MV-4-11 (cell line): ENCODE measurements at places on chromosomes 7 and 10.

DNA sequence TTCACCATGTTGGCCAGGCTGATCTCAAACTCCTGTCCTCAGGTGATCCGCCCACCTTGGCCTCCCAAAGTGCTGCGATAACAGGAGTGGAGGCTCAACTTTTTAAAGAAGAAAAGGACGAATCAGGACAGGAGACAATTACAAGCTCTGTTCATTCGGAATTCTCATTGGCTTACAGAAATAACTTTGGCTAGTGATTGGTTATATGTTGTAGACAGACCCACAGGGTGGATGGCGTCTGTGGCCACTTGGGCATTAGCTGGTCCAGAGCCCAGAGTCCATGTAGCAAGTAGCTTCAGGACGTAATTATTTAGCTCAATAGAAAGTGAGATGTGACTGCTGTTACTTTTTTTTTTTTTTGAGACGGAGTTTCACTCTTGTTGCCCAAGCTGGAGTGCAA, 160.5 kb upstream of the TNRC18 start:
- no peak for DNase-seq

- peak; percentile 42 for DNase-seq
These were observed 40.7 kb upstream of the GJD4 start for GRCh38 chr10:35564341-35564968.

GRCh38 chr7:48638041-48638440, 286.3 kb upstream of the CDC14C start:
- no peak for DNase-seq

DNA sequence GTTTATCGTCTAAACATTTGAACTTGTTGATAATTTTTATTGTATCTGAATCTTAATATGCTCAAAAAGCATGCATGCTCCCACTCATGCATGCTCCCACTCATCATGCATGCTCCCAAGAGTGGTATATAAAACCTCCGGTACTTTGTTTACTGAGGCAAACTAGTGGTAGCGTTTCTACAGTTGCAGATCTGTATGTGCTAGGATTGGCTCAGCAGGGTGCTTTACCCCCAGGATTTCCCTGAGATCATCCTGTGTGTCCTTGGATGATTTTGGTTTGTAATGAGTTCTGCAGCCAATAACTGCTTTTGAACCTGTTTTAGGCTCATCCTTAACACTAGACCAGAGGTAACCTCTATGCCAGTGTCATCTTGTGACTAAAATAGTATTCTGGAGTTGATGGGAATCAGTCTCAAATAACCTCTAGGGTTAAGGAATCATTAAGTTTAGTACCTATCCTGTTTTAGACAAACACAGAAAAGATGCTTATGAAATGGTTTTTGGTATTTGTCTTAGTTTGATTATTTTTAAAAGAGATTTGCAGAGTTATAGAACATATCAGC, 40.4 kb downstream of the PHTF2 start:
- DNase-seq, result no peak

- peak; percentile 74 for DNase-seq
These were observed 14.8 kb downstream of the ZNF33A start for GRCh38 chr10:38025283-38025682.

DNA sequence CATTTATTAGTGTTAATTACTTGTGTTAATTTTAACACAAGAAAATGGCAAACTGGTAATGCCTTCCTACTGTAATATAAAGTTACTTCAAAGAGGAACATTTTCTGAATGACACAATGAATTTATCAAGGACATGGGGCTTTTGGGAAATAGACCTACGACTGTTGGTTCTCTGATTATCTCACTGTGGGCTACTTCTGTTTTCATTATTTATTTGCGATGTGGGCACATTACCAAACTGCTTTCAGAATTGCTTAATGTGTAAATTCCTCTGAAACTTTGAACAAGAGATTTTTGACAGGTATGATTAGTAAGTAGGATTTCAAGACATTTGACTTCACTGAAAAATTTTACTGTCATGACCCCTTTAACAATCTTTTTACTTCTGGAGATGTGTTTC, 535.6 kb downstream of the CNTNAP2 start:
- DNase-seq, result peak; percentile 84

- DNase-seq, result peak; percentile 3
These were observed 1.8 kb downstream of the GIMAP5 start for GRCh38 chr7:150739033-150739432.

DNA sequence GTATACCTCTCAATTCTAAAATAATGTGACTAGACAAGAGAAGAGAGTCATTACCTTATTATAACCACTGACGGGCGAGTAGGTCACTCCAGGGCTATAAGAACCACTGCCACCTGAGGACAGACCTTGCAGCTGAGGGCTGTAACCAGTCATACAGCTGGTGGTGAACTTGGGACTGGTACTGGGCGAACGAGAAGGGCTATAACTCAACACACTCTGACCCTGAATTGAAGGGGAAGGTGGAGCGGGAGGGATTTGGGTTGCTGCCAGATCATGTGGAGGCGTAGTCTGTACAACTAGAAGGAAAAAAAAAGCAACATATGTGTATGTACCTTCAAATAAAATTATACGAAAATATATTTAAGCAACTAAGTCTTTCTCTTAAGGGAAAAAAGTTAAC, 3.4 kb downstream of the TMEM209 start:
- DNase-seq, result no peak

GRCh38 chr10:95791425-95791979, 35.5 kb downstream of the ENTPD1 start:
- no peak for DNase-seq

- DNase-seq, result peak; percentile 24
These were observed 39.0 kb downstream of the AKR1B1 start for GRCh38 chr7:134419875-134420274.

GRCh38 chr7:36982766-36983165, 258.5 kb upstream of the AOAH start:
- no peak for DNase-seq

- DNase-seq, result peak; percentile 58
These were observed 39.9 kb upstream of the SORCS3 start for GRCh38 chr10:104601166-104601565.

- DNase-seq, result no peak
These were observed 196.0 kb downstream of the KCNMA1 start for GRCh38 chr10:77441353-77442166.

DNA sequence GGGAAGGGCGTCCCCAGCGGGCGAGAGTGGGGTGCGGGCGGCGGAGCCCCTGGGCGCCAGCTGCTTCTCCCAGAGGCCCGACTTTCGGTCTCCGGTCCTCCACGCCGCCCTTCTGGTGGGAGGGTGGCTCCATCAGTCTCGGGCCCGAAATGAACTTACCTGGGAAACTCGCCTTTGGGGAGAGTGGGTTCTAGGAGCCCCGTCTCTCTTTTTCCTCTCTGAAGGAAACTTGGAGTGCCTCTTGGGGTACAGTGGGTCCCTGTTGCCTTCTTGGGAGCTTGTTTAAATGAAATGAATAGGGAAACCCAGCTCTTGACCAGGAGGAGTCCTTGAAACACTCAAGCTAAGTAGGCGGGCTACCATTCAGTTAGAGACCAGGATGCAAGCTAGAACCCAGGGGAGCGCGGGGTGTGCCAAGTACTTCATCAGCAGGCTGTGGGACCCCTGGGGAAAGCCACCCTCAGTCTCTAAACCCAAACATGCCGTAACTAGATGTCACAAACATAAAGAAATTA, 1.3 kb downstream of the SLC26A4 start:
- DNase-seq, result no peak

DNA sequence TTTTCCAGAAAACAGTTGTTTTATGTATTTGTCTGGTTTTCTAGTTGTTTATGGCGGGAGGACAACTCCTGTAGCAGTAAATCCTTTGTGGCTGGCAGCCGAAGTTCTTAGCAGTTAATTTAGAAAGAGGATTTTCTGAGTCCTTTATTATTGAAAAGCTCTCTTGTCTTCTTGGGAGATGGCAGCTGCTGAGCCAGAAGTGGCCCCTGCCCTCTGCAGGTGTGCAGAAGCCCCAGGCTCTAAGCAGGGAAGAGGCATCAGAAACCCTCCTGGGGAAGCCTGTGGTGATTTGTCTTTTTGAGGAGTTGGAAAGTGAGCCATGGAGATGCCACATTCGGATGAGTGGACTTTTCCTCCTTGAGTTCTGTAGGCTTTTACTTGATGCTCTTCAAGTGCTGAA, 106.3 kb downstream of the GLRX3 start:
- no peak for DNase-seq

DNA sequence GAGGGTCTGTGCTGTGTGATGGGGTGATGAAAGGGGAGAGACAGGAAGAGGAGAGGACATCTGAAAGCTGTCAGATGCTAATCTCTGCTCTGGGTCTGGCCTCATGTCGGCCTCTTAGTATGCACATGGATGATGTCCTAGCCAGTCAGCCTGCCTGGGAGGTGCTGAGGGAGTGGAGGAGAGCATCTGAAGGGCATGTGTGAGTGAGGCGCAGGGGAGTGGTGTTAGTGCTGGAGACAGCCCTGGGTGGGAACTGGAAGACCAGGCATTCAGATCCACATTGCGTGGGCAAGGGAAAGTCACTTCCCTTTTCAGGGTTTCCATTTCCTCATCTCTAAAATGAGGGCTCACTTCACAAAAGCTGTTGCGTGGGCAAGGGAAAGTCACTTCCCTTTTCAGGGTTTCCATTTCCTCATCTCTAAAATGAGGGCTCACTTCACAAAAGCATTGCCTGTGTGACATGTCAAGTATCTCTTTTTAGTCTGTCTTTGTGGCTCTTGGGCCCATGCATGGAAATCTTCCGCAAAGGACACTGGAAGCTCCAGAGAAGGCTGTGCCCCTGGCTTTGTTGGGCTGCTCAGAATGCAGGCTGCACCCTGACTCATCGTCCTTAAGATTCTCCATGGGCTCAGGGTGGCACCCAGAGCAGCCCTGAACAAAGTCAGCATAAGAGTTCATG, 10.0 kb downstream of the SFTPD start:
- DNase-seq, result peak; percentile 99

GRCh38 chr10:352476-353235, 217.4 kb downstream of the ZMYND11 start:
- DNase-seq, result no peak

DNA sequence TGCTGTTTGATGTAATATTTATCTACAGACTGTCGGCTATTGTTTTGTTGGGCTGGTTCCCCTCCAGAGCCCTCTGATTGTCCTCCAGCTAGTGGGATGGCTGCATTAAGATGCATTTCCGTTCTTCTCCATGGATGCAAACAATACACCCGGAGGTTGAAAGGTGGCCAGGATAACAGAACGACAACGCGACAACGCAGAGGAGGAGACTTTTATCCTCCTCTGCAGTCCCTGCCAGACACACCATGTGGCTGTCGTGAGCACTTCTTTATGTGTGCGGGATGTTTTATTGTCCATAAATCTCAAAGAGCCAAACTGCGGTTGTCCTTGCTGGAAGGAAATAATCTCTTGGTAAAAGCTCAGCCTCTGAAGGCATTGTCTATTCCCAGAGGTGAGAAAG, 39.1 kb upstream of the TCERG1L start:
- DNase-seq, result no peak

DNA sequence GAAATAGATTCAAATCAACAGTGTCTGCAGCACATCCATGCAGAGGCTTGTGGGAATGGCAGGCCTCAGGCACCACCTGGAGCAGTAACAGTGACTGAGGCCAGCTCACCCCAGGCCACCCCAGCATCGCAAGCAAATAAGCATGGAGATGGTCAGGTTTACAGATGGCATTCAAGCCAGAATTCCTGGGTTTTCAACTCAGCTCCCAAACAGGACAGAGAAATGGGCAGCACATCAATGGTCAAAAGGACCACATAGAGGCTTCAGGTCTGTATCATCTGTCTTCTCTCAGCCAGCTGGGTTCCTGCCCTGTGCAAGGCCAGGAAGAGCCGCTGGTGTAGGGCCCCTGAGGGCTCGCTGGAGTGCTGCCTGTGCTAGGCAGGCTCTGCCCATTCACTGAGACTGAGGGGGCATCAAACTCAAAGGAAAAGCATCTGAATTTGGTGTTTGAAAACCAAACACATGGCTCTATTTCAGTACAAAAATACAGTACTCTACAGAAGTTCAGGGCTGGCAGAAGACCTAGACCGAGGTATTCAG, 112.5 kb downstream of the KMT2E start:
- no peak for DNase-seq

DNA sequence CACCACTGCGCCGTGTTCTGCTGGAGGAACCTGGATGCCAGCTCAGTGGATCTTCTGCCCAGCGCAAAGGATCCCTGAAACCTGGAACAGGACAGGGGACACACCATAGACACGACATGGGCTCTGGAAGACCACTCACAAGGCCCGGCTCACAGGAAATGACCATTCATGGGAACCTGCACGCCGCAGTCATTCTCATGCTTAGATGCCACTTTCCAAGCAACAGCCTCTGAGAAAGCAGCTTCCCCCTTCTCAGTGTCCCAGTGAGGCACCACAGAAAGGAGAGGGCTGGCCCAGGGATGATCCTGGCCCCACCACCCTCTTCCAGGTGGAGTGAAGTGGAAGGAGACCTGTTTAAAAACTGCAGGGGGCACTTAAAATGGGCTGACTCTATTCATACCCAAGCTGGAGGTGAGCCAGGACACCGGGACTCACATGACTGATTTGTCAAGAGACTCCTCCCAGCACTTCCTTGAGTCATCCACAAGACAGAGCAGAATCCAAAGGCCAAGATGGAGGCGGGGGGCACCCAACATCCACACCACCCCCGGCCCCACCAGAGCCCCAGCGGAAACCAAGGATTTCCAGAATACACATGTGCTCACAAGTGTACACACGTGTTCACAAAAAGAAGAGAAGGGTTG, 11.2 kb downstream of the CTBP2 start:
- DNase-seq, result peak; percentile 4

DNA sequence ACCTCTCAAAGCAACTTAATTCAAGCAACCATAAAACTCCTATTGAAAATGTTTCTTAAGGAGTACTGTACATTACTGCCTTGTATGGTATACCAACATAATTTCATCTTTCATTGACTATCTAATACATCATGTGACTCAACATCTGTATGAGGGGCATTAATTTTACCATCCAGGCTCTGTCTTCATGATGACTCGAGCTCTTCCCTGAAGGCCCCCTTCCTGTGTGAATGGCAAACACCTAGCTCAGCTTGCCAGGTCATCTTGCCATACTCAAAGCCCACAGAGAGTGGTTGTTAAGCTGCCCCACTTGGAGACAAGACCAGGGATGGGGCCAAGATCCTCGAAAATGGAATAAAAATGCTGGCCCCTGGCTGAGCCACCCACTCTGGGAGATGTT, 82.4 kb downstream of the SGMS1 start:
- no peak for DNase-seq

- peak; percentile 6 for DNase-seq
These were observed 2.8 kb downstream of the CALHM3 start for GRCh38 chr10:103476046-103476768.
